Frontal cortex (tissue), 4 donors: ENCODE measurements at places on chromosomes 5 and 9. TPM values are rescaled to one million over a fixed set of nuclear protein-coding genes. Genes with fewer than 3 reads are reported as not detected.

DNA sequence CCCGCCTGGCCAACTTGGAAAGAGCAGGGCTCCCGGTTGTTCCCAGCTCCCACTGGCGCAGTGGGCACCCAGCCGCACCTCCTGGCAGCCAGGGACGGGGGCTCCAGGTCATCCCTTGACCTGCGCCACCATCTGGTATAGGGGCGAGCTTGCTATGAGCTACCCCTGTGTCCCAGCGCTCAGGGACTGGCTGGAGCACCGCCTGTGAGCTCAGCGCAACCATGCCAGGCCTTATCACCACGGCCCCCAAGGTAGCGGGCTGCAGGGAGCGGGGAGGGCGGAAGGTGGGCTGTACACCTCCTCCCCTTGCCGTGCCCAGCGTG lies 15.4 kb upstream of the RASA1 start:
- no peak for DNase-seq

DNA sequence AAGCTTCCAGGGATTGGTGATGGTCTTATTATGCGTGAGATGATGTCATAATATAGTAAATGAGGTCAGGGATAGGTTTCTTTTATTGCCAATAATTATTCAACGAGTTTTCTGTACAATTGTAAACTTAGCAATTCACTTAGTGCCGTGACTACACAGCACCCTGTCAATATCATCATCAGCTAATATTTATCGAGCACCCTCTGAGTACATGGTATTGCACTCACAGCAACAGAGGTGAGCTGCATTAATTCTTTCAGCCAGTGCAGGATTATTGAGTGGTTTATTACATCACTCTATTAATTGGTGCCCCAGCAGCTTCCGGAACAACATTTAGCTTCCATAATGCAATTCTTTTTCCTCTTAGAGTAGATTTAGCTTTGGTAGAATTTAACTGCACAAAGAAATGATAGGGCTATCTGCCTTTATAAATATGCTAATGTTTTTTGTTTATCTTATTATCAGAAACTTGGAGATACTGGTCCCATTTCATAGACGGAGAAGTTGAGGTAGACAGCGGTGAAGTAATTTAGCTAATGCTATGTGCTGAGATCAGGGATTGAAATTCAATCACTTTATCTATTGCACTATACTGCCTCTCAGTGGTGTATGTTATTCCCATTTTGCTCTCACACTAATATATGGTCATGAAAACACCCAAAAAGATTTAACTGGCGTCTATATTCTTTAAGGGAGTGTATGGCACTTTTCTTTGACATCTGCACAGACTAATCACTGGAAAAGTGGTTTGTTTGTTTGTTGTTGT lies 726.1 kb upstream of the WWC1 start:
- no peak for DNase-seq

DNA sequence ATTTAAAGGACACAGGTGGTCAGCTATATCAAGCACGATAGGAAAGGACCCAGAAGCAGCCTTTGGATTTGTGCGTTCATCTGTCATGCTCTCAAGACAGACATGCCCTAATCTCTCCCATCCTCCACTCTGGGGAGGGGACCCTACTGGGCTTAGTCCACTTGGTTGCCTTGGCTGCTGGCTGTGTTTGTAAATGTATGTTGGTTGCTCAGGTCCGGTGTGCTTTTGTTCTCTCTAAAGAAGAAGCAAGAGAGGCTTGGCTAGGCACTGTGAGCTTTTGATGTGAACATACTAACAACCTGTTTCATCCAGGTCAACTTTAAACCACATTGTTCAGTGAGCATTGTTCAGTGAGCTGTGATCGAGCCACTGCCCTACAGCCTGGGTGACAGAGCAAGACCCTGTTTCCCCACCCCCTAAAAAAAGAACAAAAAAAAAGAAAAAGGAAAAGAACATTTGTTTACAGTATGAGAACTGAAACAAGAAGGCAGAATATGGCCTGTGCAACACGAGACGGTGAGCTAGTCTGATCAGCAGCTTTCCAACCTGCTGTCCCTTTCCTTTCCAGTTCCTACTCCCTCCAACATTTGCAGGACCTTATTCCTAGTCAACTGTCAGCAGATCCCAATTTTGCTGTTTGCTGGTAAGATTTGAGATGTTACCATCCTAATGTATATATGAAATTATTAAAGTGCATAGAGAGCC lies 228.3 kb downstream of the ARHGAP26 start:
- no peak for DNase-seq

DNA sequence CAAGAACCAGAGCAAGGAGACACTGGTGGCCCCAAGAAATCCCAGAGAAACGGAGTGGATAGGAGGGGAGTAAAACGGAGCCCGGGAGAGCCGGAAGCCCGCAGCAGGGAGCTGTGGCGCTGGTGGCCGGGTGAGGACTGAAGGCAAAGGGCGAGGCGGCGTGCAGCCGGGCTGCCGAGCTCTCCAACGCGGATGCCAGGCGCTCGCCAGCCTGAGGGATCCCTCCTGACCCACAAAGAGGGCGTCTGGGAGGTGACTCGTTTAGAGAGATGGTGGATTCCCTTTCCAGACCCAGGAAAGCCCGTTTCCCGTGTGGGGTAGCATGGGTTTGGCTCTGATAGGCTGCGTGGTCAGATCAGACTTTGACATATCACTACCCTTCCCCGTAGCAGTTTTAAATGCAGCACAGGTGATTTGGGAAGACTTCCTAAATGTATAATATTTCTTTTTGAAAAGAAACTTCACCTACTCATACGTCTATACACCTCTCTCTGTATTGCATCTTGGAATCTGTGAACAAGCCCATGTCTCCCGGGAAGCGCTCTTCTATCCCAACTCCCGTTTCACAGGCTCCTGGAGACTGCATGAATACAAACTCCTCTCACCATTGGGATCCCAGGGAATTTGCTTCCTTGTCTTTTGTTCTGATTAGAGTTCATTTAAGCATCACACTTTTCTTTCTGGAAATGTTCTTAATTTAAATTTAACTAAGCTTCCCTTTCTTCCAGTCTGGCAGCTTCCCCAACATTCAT lies 158.1 kb downstream of the C9orf152 start:
- no peak for DNase-seq

DNA sequence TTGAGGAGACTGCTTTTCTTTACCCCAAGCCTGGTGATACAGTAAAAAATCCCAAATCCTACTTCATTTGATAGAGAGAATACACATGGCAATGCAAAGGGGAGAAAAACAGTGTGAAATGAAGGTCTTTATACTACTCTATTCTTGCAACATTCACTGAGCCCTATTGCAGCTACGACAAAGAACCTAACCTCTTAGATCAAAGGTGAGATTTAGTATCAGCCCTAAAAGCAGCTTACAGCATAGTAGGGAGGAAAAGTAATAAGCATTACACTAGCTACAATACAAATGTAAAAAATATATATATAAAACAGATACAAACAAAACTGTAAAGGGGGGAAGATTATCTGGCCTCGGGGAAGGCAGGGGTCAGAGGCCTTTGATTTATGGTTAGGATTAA lies 147.1 kb downstream of the MAPKAP1 start:
- DNase-seq = no peak

DNA sequence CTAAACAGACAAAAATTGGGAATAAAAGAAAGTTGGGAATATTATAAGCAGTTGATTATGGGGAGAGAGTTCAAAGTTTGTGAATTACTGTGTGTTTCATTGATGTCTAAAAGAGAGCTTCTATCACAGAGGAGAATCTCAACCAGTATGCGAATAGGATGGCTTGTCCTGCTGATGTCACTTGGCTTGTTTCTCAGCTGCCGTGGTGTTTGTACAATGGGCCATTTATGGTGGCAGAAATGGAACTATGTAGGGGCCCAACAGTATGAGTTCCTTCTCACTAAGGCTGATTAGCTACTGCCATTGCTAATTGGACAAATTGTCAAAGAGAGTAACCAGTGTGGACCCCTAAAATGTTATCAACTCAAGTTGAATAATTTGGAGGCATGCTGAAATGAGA lies 103.9 kb downstream of the ST8SIA4 start:
- no peak for DNase-seq

GRCh38 chr5:125125031-125125823 lies 378.8 kb upstream of the ZNF608 start:
- DNase-seq = no peak

GRCh38 chr5:159001247-159001646 lies 98.5 kb downstream of the EBF1 start:
- DNase-seq = no peak

IL5 gene
- not detected for total RNA-seq

APBA1 gene
- 24.9 TPM for total RNA-seq
